T-helper 2 cell (primary cell): ENCODE measurements at places on chromosomes 16 and 17.

DNA sequence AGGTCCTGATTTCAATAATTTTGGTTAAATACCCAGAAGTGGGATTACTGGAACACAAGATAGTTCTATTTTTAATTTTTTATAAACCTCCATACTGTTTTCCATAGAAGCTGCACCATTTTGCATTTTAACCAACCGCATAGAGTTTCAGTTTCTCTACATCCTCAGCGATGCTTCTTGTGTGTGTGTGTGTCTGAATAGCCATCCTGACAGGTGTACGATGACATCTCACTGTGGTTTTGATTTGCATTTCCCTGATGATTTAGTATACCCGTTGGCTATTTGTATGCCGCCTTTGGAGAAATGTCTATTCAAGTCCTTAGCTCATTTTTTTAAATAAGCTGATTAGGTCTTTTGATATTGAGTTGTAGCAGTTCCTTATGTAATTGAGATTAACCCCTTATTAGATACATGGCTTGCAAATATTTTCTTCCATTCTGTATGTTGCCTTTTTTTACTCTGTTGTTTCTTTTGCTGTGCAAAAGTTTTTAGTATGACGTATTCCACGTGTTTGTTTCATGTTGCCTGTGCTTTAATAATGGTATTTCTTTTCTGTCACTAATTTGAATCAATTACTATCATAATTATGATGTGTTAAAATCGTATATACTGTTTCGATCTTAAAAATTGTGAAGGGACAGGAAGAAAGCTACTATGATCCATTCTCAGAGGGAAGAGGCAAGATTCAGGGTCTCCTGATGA lies 227.2 kb upstream of the MON1B start:
- DNase-seq, result no peak

DNA sequence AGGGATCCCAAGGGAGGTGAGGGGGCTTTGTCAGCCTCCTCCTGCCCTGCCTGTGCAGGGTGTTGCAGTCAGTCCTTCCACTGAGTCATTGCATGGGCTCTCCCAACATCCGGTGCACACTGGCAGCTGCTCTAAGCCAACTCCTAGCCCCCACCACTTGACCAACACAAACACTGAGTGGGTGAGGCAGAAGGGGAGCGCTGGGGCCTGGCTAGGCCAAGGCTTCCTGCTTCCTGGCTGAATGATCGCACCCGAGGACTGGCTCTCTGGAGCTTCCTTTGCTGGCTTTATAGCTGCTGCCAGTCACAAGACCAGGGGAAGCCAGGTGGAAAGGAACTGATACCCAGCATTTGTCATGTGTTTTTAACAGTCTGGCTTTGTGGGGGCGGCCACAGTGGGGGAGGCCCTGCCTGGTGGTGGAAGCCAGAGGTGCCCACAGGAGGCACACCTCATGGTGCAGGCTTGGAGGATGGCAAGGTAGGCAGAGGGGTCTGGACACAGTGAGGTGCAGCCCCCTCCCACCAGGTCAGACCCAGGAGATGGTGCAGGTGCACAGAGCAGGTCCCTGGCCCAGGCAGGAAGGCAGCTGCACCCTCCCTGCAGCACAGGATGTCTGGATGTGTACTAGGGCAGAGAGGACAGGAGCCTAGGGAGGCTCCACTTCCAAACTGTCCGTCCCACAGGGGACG lies 6.8 kb downstream of the MPG start:
- peak; percentile 13 for DNase-seq

DNA sequence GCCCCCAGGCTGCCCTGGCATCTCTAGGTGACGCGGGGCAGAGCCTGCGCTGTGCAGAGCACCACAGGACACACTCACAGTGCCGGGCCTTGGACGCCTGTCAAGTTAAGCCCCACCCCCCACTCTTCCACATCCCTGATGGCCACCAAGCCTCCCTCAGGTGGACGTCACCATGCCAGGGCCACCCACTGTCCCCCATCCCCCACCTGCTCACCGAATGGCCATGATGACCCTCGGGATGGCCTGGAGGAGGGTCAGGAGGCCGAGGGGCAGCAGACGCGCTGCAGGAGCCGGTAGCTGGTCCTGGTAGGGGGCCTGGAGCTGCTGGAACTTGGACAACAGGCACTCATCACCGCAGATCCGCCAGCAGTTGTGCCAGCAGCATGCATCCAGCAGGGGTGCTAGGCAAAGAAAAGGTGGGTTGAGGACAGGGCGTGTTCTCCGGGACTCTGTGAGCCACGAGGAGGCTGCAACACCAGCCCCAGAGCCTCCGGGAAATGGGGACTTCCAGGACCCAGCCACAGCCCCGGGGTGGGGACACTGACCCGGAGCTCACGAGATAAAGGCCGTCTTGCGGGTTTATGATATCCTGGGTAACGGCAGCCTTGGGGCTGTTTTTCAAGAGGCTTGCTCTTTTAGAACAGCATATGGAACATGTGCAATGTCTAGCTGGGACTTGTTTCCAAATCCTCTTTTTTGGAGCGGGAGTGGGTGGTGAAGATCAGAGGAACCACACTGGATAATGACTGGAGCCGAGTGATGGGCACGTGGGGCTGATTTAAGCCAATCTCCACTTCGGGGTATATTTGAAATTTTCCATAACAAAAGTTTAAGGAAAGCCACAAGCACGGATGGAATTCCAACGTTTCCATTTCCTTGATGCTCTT lies 11.4 kb downstream of the C16orf95 start:
- no peak for DNase-seq

- DNase-seq, result no peak
These were observed 266 bp downstream of the FMNL1 start for GRCh38 chr17:45222014-45222288.

DNA sequence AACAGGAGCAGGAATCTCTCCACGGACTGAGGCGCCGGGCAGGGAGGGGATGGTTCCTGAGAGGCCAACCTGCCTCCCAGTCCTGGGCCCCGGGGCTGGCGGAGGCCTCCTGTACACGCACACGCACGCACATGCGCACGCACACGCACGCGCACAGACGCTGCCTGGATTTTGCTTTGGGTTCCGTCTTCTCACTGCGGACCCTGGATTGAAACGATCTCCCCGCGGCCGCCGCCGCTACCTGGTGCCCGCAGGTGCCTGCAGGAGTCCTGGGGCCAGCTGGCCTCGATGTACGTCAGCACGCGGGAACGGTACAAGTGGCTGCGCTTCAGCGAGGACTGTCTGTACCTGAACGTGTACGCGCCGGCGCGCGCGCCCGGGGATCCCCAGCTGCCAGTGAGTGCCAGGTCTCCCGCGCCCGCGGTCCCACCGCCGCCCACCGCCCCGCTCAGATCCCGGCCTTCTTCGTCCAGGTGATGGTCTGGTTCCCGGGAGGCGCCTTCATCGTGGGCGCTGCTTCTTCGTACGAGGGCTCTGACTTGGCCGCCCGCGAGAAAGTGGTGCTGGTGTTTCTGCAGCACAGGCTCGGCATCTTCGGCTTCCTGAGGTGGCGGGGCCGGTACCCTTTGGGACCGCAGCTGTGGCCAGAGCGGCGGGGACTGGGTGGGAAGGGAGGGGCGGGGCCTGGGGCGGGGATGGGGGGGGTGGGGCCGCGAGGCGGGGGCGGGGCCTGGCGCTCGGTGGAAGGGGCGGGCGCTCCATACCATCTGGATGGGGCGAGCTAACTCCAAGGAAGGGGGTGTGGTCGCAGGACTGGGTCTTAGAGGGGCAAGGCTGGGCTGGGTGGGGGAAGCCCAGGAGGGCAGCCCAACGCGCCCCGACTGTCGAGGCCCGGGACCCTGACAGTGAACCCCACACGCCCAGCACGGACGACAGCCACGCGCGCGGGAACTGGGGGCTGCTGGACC lies 12.3 kb downstream of the CES4A start:
- peak; percentile 52 for DNase-seq
